Pulmonary artery endothelial cell (primary cell): ENCODE measurements at places on chromosomes 1 and 21.

DNA sequence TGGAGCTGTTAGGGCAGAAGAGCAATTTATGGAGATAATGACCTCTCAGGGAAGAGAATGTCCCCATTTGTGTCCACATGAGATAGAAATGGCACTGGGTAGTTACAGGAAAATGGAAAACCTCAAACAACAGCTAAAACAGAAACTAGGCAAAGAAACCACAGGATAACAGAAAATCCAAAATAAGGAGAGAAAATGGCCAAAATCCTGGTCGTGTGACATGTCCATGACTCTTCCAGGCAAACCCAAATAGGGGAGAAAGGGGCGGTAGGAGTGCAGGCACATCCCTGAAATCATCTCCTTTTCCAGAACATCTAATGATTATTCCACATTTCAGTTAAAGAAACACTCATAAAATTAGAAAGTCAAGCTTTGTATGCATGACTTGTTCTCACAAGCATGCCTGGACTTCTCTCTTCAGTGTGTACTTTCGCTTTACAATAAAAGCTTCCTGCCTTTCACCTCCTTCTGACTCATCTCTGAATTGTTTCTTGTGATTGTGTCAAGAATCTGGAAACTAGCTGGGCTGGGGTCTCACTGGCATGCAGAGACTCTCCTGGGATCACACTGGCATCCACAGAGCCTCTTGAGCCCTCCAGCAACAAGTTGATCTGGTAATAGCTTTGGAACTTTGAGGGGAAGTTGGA lies 171.4 kb upstream of the ZP4 start:
- DNase-seq, result no peak

- no peak for DNase-seq
Observed at GRCh38 chr1:55413286-55413685, 198.1 kb upstream of the USP24 start.

DNA sequence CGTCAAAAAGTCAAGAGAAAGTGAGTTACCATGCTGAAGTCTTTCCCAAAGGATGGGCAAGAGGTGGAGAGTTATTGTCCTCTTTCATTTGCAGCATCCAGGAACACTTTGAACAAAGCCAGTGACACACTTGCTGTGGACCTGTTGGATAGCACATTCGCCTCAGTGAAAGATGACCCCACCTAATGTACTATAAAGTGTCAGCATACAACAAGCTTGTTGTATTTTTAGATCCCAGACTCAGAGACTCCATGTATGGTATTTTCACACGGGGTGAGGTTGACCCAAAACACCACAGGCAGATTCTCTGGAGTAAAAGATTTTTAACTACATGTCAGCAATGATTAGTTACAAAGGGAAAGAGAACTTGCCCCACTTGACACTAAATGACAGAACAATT lies 273.8 kb downstream of the PTBP2 start:
- DNase-seq, result no peak

DNA sequence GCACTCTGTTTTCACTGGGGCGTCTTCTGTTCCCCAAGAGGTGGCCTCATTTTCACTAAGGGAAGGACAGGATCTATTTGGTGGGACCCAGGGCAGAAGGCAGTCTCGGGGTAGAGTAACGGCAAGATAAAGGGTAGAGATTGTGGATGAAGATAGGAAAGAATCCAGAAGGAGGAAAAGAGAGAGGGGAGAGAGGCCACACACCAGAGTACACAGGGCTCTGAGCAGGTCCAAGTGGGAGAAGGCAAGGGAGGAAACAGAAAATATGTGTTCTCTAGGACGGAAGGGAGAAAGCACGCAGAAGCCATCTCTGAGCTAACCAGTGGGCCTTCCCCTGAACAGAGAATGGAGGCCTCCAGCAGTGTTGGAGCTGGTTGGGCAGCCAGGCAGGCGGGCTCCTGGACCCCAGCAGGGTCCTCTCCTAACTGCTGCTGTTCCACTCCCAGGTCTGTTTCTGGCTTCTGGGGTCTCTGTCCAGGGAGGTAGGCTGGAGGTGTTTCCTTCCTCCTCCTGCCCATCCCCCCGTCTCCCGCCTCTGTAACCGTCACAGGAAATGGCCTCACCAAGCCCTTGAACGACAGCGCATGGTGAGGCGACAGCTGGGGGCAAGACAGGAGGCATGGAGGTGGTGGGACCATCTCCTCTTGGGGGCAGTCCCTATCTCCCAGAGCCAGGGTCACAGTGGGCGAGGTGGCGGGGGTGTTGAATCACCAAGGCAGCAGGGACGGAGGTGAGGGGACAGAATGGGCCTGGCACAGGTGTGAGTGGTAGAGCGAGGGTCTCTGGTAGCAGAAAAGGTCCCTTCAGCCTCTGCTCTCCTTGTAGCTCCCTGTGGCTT lies 649 bp downstream of the PTPN7 start:
- no peak for DNase-seq

- DNase-seq, result no peak
Observed at GRCh38 chr1:201847150-201847549, 18.2 kb downstream of the IPO9 start.

DNA sequence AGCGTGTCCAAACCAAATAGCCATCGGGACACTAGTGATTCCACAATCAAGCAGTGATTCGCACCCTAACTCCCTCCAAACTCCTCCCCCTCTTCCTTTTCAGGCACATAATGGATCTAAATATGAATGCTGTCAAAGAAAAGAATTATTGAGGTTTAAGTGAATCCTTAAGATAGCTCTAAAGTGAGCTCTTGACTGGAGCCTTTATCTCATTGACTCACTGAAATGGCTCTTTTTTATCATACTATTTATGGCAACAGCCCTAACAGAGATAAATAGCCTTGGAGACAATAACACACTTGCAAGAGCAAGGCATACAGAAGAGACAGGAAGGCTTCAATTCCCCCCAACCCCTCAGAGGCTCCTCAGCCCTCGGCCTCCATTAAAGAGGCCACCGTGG lies 143.3 kb downstream of the PLXNA2 start:
- DNase-seq, result no peak

DNA sequence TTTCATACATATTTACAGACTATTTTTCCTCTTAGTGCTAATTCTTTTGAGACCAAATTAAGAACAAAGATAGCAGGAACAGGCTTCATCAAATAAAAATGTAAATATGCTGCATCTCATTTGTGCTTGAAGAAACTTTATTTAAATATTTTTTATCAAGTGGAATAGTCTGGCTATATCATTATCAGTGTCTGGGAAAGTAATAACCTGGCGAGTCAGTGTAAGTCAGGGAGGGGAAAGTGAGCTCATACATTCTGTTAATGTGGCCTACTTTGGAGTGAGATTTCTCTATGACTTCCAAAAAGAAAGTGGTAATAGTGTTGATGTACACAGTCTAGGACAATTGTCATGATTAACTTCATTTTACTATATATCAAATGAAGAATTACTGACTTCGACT lies 1045.1 kb downstream of the ADGRL2 start:
- DNase-seq, result no peak

GRCh38 chr1:47645151-47645550 lies 207.3 kb downstream of the FOXD2 start:
- DNase-seq, result no peak

DNA sequence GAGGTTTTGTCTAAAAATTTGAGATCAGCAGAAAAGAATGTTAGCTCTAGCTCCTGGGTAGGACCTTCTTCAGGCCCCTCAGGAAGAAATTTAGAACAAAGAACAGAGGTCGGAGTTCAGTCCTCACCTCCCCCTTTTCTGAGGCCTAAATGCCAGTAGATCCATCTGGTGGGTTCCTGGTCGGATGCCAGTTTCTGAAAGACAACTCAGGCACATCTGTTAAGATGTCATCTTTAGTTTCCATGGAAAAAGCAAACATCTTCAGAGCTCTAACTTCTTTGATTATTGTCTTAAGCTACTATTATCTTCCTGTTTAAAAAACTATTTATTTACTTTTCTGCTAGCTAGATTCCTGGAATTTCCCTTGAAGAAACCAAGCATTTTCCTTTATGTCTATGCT lies 37.1 kb upstream of the USP25 start:
- no peak for DNase-seq

- DNase-seq, result no peak
Observed at GRCh38 chr1:3858231-3858981, 1.1 kb downstream of the DFFB start.

- DNase-seq, result no peak
Observed at GRCh38 chr1:234691567-234691966, 81.6 kb upstream of the IRF2BP2 start.

DNA sequence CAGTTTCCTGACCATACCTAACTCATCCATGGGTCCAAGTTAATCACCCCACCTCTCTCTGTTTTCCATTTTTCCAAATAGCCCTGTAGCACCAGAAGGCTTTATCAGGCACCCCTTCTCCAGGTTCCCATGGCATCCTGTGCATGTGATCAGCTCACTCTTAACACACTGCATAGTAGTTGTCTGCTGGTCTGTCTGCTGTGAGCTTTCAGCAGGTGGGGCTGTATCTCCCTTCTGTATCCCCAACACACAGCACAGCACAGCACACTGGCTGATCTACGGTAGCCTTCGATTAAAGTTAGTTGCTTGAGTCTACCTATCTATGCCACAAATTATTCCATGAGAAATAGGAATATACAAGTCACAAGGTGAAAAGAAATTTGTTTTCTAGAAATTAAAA lies 54.3 kb upstream of the C1orf198 start:
- DNase-seq, result no peak

DNA sequence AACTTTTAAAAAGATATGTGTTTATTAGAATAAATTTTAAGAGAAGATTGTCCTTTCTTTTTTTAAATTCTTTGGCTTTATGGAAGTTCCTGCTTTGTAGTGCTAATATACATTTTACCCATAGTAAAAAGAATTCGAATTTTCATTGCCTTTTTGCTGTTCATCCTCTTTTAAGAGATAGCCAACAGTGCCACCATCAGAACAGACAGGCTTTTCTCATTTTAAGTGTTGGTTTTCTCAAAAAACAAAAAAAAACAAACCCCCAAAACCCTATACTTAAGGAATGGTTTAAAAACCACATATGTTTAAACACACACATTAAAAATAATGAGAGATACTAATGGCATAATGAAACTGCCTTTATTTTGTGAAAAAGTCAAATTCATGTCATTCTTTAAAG lies 118.8 kb downstream of the NEK7 start:
- DNase-seq, result no peak

- no peak for DNase-seq
Observed at GRCh38 chr21:17114045-17114444, 398.8 kb upstream of the CXADR start.

- no peak for DNase-seq
Observed at GRCh38 chr1:53335661-53336060, 7.8 kb upstream of the LRP8 start.

GRCh38 chr1:173410133-173410793 lies 66.9 kb upstream of the PRDX6 start:
- no peak for DNase-seq

DNA sequence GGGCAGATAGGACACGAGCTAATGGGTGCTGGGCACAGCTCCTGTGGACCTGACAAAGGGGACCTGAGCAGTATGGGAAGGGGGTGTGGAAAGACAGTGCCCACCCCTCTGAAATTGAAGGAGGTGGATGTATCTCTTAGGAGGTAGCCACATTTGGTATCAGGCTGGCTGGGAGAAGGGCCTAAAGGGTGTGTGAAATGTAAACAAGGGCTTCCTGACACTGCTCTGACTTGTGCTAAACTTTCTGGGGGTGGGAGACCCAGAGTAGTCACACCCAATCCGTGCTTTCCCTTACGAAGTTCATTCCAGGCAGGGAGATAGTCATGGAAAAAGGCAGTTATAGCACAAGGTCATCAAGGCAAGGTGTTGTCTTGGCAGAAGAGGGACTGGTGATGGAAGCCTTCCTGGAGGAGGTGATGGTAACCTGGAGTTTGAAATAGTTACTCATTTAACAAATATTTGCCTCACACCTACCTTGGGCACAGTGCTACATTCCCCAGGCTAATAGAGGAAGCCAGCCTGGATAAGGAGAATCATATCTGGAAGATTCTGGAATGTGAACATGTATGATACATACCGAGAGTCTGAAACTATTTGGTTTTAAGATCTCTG lies 5.3 kb upstream of the CCDC24 start:
- no peak for DNase-seq

- no peak for DNase-seq
Observed at GRCh38 chr1:228073857-228074545, 8.5 kb upstream of the ARF1 start.

GRCh38 chr1:115364780-115365155 lies 26.7 kb upstream of the NGF start:
- no peak for DNase-seq

- DNase-seq, result no peak
Observed at GRCh38 chr1:17689011-17689410, 66.1 kb upstream of the ACTL8 start.

DNA sequence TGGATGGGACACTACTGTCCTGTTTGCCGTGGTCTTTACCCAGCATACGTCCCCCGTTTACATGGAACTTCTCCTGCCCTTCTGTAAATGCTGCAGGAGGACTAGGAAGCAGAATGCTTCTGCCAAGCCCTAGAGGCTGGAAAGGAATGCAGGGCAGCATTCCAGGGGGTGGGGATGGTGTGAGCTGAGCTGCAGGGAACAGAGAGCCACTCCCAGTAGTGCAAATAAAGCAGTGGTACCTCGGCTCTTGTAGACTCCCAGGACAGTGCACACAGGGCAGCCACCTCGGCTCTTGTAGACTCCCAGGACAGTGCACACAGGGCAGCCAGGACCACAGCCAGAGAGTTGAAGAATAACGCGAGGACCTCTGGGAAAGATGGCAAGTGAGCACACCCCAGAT lies 35.4 kb downstream of the PTPRU start:
- no peak for DNase-seq

DNA sequence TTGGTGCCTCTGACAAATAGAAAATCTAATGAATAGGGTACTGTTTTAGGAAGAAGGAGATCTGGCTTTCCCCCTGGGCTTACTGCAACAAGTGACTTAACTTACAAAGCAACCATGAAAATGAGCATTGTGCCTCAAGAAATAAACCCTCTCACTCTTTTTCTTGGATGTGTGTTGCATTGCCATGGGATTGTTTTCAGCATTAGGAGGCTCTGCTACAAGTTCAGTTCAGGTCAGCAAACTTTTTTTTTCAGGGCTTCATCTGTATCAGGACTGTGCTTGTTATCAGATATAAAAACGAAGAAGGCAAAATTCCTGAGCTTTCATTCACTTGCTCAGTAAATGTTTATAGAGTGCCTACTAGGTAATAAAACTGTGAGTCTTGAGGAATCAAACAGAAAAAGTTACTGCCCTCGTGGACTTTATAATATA lies 37.8 kb upstream of the DOCK7 start:
- DNase-seq, result no peak

- no peak for DNase-seq
Observed at GRCh38 chr1:36446271-36446670, 4.0 kb downstream of the OSCP1 start.

- no peak for DNase-seq
Observed at GRCh38 chr1:18710002-18710401, 79.4 kb downstream of the PAX7 start.
